Fibroblast of skin of right quadriceps (primary cell): ENCODE measurements at places on chromosomes 1 and 21.

DNA sequence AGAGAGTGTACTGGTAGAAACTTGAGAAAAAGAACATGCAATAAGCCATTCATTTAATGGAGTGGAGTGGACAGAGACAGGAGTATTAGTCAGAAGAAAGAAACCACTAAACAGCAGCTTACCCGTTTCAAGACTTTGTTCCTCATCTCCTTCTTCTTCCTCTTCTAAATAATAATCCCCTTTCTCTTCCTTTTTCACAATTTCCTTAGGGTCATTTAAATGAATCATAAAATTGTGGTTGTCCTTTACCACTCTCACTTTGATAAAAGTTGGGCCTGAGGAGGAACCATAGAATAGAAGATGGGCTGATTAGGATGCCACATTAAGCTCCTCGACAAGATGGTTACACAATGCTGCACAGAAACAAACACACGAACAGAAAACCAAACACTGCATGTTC, 109.6 kb downstream of the WDR3 start:
- no peak for DNase-seq

DNA sequence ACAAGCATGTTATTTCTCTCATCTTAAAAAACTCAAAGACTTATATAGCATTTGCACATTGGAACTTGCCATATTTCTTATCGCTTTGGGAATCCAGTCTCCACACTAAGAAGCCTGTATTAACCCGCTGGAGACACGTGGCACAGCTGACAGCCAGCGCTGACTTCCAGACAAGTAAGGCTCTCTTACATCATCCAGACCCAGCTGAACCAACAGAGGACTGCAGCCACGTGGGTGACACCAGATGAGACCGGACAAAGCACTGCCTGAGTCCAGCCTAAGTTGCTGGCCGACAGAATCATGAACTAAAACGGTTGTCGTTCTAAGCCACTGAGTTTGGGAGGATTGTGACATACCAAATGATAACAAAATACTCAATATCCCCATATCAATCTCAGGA, 6.3 kb upstream of the CD247 start:
- no peak for DNase-seq

DNA sequence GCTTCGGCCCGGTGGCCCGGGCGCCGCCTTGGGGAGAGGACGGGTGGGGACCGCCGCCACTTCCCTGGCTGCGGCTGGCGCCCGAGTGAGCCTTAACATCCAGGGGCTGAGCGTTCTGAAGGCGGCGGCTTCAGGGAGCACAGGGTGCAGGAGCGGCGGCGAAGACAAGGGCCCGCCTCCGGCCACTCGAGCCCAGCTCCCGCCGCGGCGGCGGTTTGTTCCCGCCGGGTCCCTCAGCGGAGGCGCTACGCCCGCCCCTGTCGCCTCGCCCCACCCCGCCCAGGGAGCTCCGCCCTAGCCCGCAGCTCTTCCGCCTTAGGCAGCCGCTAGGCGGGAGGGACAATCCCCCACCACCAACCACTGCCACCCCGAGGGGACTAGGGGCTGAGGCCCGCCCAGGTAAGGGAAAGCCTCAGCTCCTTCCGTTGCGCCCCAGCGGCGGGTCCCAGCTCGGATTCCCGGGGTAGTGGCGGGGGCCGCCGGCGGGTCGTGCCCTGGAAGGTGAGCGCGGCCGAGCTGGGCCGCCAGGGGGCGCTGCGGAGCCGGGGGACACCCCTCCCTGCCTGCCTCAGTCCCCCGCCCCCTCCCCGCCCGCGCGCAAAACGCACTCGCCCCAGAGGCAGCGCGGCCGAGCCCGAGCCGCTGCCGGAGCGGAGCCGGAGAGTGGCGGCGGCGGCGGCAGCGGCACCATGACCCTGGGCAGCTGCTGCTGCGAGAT, at the start of gene FOXD2:
Gene FOXD2, plus strand, starts transcription at position 598 of the 718 bp plus-strand sequence. Its CDS starts 92 bp downstream, at position 690.
- peak; percentile 73 for DNase-seq

GRCh38 chr21:38955495-38955894, 149.8 kb downstream of the ETS2 start:
- peak; percentile 74 for DNase-seq

DNA sequence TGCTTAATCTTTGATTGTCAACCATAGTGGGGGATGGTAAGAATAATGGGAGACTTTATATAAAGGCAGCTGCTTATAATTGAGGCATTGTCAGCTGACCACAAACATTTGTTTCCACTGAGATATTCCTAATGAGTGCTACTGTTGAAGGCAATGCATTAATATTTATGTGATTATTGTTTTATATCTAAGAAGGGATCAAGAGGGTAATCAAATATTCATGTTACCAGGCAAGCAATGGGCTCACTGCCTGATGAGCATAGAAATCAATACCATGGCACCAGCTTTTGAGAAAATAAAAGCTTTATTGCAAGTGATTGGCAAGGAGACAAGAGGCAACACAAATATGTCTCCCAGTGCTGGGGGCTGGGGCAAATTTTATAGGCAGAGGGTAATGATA, 706.7 kb upstream of the ADAMTS5 start:
- no peak for DNase-seq

- no peak for DNase-seq
Measured at GRCh38 chr1:164787834-164788231, 228.8 kb downstream of the PBX1 start.

DNA sequence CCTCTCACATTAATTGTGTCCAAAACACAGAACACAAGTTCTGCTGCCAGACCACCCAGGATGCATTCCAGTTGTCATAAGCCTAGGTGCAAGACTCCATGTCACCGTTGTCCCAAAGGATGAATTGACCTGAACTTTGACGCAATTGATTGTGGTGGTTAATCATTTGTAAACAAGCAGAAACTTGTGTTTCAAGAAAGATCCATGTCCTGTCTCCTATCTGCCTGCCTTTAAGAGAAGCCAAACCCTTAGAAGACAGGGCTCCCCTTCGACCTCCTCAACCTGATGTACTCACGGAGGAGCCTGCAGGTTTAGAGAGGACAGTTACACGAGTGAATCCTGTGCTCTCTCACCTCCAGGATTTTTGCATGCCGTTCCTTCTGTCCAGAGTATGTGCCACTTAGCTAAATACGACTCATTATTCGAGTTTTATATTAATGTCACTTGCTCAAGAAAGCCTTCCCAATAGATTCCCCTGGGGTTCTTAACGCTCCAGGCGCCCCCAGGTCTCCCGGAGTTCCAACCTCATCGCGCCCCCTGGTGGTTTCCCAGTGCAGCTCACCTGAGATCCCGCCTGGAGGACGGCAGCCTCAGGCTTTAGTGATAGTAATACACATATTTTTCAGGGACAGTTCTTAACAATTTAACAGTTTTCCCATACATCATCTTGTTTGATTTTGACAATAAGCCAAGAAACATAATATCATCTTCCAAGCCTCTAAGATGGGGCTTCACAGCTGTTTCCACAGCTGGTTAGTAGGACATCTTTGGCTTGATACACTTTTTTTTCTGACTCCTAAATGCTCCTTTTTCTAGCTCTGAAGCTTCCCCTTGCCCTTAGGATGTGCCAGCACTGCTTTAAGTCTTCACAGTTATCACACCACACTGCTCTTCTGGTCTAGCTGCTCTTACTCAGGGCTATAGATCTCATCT, 2.4 kb upstream of the C8B start:
- peak; percentile 35 for DNase-seq

DNA sequence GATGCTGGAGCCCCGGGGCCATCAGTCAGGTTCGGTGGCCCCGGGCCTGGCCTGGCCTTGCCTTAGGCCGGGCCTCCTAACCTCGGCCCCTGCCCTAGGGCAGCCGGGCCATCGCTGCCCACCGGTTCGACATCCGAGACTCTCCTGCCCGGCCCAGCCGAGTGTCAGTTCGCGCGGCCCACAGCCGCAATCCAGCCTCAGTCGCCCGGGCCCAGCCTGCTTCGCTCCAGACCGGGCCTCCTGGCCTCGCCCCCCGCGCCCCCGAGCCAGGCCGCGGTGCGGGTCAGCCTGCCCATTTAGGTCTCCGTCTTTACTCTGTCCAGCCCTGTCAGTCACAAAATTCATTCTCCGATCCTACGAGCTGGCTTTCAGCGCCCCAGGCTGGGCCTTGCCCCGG, 777 bp downstream of the LRRC41 start:
- DNase-seq, result no peak

GRCh38 chr1:29875557-29876028, 639.3 kb downstream of the PTPRU start:
- DNase-seq, result no peak
